Caki2 (cell line): ENCODE measurements at places on chromosomes 11 and 22.

DNA sequence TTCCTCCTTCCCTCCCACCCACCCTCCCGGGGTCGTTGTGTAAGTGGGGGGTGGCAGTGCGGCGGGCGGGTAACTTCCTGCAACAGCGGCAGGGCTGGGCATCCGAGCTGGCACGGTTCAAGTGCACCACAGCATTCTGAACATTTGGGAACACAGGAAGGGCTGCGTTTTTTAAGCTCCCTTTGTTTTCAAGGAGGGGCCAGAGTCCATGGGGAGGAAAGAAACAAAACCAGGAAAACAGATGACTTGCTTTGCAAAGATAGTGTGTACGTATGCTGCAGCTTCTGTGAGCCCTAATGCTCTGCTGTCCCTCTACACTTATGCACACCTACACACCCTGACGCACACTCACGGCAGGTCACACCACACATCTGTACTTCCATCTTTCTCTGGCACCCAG is 152.5 kb downstream of the FBXO7 start:
- DNase-seq = no peak

- no peak for DNase-seq
These were observed 18.8 kb upstream of the SYT13 start for GRCh38 chr11:45304992-45305335.

GRCh38 chr11:70745451-70745850 is 347.1 kb downstream of the CTTN start:
- DNase-seq = no peak

GRCh38 chr11:116707746-116708145 is 65.0 kb downstream of the BUD13 start:
- no peak for DNase-seq

GRCh38 chr11:113389272-113389671 is 1.7 kb downstream of the ANKK1 start:
- DNase-seq = no peak

- DNase-seq = no peak
These were observed 47.6 kb upstream of the OLFML1 start for GRCh38 chr11:7437696-7438095.

GRCh38 chr11:96470521-96470920 is 80.7 kb downstream of the JRKL start:
- DNase-seq = no peak

- DNase-seq = no peak
These were observed 297.0 kb downstream of the CTTN start for GRCh38 chr11:70695086-70695960.

DNA sequence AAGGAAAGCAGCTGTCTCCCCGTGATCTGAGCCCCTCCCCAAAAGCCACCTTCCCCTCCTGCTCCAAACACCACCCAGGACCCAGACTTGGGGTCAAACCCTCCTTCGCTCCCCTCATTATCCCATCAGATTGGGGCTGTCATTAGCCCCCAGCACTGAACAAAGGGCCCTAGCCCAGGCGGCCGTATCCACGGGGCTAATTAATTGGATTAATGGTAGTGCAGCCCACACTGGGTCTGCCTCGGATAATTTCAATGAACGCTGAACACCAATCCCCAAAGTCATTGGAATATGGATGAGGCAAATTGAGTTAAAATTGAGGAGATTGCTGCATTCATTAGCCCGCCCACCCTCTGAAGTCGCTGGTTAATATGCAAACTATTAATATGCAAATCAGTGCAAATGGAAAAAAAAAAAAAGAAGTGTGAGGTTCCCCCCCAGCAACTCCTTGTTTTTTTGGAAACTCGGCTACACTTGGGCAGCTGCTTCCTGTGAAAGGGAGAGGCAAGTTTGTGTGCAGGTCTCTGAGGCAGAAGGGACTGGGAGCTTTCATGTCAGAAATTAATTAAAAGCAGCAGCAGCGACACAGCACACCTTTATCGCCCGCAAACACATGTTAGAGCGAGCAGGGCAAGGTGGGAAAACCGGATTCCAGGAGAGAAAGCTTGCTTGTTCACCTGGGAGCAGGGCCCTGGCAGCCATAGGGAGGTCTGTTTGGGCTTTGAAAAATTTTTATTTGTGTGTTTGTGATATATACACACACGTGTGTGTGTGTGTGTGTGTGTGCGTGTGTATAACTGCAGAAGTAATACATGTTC is 517.8 kb downstream of the MIAT start:
- no peak for DNase-seq

DNA sequence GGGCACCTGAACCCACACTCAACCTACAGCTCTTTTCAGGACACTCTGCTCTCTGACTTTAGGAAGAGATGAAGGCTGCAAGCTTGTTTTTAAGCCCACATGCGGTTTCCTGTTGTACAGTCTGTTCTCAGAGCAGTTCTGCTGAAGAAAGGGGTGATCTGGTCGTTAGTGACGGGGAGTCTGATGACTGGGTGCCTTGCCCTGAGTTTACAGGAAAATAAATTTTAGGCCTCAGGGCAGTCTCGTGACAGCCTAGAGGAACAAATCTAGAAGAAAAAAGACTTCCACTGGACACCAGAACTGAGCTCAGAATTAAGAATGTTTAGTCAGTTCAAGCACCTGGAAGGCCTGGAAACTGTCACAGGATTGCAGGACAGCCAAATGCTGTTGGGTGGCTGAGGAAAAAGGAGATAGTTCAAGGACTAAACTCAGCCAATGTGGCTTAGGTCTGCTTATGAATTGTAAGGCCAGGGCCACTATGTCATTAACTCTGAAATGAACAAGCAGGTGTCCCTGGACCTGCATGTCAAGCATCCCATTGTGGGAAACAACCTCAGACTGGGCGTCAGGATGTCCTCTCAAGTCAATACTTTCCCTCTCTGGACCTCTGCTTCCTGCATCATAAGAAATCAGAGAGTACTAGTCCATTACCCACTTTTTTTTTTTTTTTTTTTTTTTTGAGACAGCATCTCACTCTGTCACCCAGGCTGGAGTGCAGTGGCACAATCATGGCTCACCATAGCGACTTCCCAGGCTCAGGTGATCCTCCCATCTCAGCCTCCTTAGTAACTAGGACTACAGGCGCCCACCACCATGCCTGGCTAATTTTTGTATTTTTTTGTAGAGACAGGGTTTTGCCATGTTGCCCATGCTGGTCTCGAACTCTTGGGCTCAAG is 5.7 kb downstream of the PIK3IP1 start:
- no peak for DNase-seq

DNA sequence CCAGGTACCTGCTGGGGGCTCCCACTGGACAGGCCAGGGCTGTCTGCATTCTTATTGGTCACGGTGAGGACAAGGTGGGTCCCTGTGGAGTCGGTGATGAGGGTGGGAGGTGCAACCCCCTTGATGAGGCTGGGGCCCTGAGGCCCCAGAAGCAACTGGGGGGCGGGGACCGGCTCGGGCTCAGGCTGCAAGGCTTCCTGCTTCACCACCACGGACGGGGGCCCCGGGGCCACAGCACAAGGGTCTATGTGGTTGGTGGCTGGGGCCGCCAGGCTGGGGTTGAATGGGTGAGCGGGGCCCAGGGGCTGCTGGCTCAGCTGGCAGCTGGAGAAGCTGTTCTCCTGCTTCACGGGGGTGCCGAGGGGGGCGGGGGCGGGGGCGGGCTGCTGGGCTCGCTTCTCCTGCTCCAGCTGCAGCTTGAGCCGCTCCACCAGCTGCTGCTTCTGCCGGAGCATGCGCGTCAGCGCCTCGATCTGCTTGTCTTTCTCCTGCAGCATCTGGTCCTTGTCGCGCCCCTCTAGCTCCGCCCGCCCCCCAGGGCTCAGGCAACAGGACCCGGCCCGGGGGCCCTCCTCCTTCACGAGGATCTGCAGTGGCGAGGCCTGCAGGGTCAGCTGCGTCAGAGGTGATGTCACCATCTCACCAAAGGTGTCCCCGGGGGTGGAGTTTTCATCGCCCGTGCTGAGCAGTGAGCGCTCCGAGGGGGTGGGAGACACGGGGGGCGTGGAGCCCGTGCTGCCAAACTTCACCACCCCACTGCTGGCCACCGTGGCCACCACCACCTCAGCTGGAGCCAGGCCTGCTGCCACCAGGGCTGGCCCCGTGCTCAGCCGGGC is 48.2 kb downstream of the SGSM3 start:
- DNase-seq = no peak

DNA sequence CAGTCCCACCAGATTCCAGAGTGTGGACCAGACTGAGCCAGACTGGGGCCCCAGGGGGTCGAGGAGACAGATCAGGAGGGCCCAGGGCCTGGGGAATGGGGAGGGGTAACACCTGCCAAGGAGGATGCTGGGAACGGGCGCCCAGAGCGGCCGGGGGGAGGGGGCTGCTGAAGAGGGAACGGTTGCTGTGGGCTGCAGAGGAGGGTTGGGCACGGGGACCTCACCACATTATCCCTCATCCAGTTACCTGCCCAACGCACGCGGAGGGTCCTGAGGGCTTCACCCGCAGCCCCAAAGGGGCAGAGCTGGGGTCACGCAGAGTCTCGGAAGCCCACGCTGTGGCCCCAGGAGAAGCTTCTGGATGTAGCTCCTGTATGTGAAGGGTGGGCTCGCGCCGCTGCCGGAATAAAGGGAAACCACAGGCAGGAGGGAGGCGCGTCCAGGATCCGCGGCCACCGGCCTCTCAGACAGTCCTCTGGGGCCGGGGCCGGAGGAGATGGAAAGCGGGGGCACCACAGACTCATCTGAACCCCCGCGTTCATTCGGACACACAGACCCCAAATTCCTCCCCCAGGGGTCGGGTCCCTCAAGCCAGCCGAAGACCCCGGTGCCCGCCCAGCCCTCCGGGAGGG is 866 bp upstream of the SELENOO start:
- DNase-seq = no peak

GRCh38 chr22:45817745-45818423 is 146.2 kb downstream of the ATXN10 start:
- DNase-seq = no peak

- DNase-seq = peak; percentile 30
These were observed 10.6 kb upstream of the NNMT start for GRCh38 chr11:114285599-114285998.

DNA sequence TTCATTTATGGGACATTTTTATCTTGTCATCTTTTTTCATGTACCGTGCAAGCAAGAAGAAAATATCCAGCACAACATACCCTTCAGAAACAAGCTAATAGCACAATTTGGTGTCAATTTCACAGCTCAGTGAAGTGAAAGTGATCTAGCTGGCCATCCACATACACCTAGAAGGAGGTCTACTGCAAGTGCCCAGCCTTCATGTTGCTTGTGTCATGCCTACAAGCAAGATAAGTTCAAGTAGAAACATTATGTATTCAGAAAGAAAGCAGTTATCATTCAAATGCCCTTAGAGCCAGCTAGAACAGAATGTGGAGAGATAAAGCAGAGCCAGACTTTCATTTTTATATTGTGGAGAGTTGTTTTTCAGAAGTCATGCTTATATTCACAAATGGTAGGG is 325.7 kb upstream of the PITPNB start:
- DNase-seq = no peak

DNA sequence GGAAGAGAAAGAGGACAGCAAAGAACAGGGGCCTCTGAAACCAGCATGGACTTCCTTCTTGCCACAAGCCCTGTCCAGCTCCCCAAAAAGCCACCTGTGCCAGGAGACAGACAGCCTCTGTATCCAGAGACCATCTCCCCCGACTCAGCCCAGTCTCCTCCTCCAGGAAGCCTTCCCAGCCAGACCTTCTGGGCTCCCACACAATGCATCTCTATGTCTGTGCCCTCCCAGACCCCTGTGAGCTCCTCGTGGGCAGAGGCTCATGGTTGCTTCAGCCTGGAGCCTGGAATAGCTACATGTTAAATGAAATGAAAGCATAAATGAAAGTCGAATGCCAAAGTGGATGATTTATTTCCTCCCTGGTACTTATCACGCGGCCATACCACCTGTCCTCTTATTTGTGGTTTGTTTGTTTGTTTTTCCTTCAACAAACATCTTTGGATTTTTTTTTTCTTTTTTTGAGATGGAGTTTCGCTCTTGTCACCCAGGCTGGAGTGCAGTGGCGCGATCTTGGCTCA is 7.3 kb upstream of the ARAP1 start:
- DNase-seq = no peak

DNA sequence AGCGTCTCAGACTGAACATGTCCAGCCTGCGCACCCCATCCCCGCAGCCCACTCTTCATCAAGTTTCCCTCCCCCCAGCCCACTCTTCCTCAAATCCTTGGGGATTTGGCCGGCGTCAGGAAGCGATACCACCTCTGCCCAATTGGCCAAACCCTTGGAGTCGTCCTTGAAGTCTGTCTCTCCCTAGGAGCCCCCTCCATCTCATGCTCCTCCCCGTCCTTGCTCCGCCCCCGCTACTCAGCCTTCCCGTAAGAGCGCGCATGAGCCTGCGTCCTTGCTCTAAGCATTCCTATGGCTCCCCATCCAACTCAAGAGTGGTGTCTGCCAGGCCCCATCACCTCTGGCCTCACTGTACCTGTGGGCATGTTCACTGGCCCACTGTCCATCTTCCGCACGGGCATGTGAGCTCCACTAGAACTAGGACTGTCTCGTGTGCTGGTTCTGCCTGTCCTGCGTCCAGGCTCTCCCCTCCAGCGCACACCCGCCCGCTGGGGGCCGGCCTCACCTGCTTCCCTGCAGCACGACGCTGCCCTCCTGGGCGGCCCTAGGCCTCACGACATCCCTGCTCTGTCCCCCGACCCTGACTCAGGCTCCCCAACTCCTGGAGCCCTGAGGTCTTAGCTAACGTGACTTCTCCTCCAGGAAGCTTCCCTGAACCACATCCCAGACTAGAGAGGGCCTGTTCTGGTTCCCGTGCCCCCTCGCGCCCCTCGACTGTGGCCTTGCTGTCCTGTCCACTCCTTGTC is 30.5 kb upstream of the TTLL12 start:
- DNase-seq = no peak

DNA sequence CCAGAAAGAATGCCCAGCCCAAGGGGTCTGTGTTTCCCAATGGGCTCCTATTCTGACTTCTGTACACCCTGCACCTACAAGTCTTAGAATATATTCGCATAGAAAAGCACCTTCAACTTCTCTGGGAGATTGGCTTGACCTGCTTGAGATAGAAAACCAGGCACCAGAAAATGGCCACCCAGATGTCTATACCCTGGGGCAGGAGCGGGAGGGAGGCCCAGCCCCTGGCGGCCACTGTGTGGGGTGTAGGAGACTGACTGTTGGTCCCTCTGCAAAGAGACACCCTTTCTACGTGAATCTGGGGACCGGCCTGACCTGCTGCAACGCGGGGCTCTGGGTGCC is 8.5 kb downstream of the DENND6B start:
- no peak for DNase-seq

GRCh38 chr11:115552151-115552772 is 48.0 kb upstream of the CADM1 start:
- peak; percentile 25 for DNase-seq

GRCh38 chr11:24496736-24497725 is at the start of gene LUZP2:
Gene LUZP2, plus strand, starts transcription at chr11:24497053.
- peak; percentile 39 for DNase-seq

GRCh38 chr22:46075764-46076531 is 74.4 kb upstream of the PPARA start:
- peak; percentile 69 for DNase-seq

DNA sequence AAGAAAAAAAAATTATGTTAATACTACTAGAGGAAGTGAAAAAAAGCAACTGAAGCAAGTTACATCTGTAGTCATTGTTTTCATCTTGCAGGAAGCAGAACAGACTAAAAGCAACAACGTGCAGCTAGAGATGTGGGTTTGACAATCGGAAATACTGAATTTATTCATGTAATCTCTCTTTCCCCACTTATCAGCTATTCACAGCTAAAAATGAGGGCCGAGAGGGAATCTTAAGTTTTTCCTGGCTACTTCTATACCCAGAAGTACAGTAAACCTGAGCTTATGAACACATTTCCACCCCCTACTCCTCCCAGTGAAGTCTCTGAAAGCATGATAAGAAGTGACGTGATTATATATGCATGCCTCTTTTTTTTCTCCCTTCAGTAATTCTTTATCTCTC is 116.5 kb downstream of the SPON1 start:
- no peak for DNase-seq

- no peak for DNase-seq
These were observed 539.2 kb downstream of the MIAT start for GRCh38 chr22:27196606-27197005.
